Head of caudate nucleus (tissue), 42 donors: ENCODE measurements at places on chromosomes 16 and 17.

GRCh38 chr16:57263541-57264351 lies 18.7 kb downstream of the ARL2BP start:
- DNase-seq = no peak

GRCh38 chr16:70320121-70320520 lies 21.1 kb downstream of the DDX19B start:
- no peak for DNase-seq

DNA sequence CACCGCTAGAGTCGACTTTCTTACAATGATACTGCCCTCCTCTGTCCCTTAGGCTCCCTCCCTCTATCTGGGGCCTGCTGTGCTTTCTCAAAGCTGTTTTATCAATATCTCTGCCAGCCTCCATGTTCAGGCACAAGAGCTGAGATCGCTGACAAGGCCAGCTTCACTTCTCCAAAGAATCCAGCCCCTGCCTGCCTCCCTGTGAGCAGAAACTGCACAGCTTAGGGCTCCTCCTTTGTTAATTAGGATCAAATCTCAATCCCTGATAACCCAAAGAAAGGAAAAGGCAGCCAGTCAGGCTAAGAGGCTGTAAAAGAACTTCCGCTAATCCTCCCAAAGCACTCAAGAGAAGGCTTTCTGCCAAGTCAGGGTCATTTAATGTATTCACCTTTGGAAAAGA lies 616.0 kb upstream of the CDH11 start:
- DNase-seq = no peak

GRCh38 chr17:29968271-29968670 lies 26.8 kb downstream of the EFCAB5 start:
- no peak for DNase-seq

DNA sequence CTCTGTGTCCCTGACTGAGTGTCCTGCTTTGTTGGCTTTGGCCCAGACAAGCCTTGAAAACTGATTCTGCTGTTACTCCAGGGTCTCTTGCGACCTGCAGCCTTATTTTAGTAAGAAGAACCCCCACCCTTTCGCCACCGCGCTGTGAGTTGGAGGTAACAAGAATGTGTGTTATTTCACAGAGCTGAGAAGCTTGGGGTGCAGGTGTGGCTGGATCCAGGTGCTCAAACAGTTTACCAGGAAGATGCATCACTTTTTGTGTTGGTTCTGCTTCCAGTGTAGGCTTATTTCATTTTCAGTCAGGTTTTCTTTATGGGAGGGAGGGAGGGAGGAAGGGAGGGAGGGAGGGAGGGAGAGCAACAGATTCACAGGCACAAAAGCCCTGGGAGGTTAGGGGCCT lies 243.5 kb downstream of the SNX29 start:
- DNase-seq = no peak

- DNase-seq = no peak
Observed at GRCh38 chr17:11990363-11990983, 6.8 kb downstream of the ZNF18 start.

DNA sequence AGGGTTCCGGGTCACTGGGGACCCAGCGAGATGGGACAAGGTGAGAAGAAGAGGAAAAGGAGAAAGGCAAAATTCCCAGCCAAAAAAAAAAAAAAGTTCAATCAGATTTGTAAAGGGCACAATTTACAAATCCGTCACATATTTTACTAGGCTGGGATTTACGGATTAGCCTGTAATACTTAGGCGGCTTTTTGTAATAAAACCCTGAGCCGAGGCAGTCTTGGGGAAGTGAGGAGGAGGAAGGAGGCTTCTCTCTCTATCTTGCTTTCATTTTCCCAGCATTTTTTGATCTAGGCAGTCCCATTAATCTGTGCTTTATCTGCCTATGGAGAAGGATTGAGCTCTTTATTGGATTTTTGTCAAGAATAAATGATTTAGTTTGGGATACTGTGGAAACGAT lies 130.6 kb upstream of the SDK2 start:
- DNase-seq = no peak

GRCh38 chr16:67227567-67227921 lies 614 bp downstream of the TMEM208 start:
- no peak for DNase-seq

GRCh38 chr17:79890706-79891105 lies 51.5 kb upstream of the CBX4 start:
- no peak for DNase-seq

GRCh38 chr16:3087243-3088235 lies 11.6 kb downstream of the ZSCAN10 start:
- DNase-seq = no peak

- DNase-seq = no peak
Observed at GRCh38 chr17:38582069-38582468, 23.7 kb downstream of the SRCIN1 start.

DNA sequence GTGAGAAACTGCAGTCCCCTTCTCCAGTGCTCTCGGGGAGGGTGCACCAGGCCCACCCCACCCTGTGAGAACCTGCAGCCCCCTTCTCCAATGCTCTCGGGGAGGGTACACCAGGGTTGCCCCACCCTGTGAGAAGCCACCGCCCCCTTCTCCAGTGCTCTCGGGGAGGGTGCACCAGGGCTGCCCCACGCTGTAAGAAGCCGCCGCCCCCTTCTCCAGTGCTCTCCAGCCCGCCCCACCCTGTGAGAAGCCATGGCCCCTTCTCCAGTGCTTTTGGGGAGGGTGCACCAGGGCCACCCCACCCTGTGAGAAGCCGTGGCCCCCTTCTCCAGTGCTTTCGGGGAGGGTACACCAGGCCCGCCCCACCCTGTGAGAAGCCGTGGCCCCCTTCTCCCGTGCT lies 12.1 kb downstream of the SPATA33 start:
- DNase-seq = no peak
